ENCODE measurements at places on chromosomes 4 and X.

GRCh38 chr4:62161446-62161845, 961.3 kb downstream of the ADGRL3 start:
- no peak for DNase-seq

DNA sequence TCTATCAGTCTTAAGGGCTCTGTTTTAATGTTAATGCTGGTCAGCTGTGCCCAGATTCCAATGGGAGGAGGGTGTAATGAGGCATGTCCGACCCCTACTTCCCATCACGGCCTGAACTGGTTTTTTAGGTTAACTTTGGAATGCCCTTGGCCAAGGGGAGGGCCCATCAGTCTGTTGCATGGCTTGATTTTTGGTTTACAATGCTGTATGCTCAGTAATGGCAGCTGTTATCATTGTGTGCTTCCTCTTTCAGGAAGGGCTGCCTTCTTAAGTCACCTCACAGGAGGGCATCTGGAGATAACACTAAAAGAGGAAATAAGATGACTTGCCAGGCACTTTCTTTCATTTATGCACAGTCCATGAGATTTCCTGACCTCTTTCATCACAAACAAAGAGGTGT, 36.3 kb downstream of the ATXN3L start:
- no peak for DNase-seq

DNA sequence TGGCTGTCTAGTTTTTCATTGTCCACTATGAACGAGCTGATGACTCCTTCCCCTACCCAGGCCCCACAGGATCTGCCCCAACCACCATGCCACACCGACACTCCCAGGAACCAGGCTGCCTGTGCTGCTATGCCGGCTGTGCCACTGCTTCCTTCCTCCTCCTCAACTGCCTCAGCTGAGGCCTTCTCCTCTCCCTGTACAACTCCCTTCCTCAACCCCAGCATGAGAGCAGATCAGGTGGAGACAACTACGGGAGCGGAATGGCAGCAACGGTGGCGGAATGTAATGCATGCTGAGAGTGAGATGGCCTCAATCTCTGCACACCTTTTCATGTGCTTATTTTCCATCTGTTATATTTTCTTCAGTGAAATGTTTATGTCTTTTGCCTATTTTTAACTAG, 76.3 kb upstream of the ASB12 start:
- DNase-seq = no peak

DNA sequence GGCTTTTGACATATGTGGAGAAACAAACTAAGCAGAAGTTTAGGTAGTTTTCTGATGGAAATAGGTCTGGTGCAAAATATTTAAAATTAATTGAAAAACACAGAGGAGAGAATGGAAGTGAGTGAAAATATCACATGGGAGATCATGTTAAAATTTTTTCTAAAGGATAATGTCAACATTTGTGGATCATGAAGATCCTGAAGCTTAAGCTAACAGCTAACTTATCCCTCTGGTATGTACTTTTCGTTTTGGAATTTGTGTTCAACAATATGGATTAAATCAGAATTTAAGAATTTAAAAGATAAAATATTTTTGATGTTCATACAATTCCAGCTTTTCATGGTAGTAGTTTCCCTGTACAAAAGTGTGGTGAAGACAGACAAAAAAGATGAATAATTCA, 572.8 kb upstream of the FAM241A start:
- no peak for DNase-seq

GRCh38 chrX:40096395-40097091, 1.2 kb downstream of the BCOR start:
- DNase-seq = no peak

GRCh38 chr4:114986133-114986532, 127.3 kb downstream of the NDST4 start:
- DNase-seq = no peak

DNA sequence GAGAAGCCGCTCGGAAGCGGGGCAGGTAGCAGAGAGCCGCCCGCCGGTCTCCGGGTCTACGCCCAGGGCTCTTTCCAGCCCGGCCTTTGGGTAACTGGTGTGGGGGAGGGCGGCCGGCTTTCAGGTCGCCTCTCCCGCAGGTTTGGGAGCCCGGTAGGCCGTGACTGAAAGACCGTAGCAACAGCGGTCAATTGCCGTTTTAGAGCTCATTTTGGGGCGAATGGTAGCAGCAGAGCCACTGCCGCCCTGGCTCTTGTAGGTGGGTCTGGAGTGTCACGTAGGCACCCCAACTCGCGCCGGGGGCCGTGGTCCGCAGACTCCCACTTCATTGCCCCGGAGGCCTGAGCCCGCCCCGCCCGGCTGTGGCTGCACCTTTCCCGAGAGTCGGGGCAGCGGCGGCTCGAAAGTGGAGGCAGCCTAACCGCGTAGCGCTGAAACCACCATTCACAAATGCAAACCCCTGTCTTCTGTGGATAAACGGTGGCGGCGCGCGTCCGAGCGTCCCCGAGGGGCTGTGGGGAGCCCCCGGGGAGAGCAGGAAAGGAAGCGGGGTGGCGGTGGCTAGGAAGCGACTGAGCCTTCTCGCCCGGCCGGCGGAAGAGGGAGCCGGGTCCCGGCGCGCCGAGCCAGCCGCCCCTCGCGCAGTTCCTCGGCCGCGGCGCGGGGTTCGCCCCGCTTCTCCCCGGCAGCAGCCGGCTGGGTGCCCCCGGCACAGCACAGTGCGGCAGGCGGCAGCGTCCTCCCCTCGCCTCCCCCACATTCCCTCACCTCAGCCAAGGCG, 2185.1 kb upstream of the TENM3 start:
- no peak for DNase-seq

- no peak for DNase-seq
These were observed 15.6 kb downstream of the EDNRA start for GRCh38 chr4:147496500-147496899.

DNA sequence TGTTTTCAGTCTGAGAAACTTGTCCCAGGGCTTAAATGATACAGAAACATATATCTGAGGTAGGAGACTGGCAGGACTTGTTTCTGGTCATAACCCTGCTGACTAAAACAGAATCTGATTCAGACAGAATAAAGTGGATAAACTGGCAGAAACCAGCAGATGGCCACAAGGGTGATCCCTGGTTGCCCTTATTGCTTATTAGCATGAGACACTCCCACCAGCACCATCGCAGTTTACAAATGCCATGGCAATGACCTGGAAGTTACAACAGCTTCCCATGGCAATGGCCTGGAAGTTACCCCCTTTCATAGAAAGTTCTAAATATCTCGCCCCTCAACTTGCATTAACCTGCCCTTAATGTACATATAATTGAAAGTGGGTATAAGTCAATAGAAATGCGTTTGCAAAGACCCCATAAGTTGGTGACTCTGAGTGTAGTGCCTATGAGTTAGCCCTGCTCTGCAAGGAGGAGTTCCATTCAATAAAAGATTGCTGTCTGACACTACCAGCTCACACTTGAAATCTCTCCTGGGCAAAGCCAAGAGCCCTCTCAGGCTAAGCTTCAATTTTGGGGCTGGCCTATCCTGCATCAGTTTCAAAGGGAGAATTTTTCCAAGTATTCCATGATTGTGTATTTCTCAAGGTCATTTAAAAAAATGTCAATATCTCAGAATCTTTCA, 52.9 kb upstream of the PAGE5 start:
- DNase-seq = no peak

DNA sequence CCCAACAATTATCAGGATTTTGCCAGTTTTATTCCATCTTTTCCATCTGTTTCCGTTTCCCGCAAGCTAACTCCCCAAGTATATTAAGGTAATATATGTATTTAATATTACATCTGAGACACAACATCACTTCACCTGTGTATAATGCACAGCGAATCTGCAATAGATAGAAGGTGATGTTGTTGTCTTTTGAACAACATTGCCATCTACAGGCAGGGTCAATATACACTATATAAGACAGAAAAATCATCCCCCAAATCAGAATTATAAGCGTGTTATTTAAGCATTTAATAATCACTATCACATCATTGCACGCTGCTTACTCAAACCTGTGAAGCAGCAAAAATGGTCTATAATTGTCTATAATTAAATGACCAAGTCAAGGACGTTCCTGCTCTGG, 1115.5 kb downstream of the NLGN4X start:
- DNase-seq = no peak

- no peak for DNase-seq
These were observed 29.8 kb downstream of the DYNLT3 start for GRCh38 chrX:37817579-37817978.

GRCh38 chr4:8182858-8183725, 16.0 kb upstream of the SH3TC1 start:
- peak; percentile 63 for DNase-seq

- DNase-seq = no peak
These were observed 1.2 kb downstream of the DRP2 start for GRCh38 chrX:101220662-101221260.

DNA sequence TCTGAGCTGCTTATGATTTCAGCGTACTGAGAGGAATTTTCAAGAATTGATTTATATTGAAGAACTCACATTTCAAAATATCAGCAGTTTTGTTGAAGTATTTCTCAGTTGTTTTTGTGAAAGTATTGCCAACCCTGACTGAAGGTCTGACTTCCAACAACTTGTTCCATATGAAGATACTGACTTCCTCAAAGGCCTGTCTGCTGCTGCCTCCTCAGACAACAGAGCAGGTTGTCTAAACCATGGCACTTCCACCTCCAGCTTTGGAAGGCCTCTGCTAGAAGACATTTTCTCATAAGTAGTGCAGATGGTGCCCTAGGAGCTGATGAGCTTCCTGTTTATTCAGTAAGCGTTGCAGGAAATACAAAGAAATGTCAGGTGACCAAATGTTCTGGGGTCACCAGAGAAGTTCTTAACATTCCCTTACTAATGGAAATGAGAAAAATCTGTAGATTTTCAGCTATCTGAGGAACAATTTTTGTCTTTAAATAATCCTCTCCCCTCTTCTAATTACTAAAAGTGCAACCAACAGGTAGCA, 28.8 kb downstream of the FGF2 start:
- no peak for DNase-seq

DNA sequence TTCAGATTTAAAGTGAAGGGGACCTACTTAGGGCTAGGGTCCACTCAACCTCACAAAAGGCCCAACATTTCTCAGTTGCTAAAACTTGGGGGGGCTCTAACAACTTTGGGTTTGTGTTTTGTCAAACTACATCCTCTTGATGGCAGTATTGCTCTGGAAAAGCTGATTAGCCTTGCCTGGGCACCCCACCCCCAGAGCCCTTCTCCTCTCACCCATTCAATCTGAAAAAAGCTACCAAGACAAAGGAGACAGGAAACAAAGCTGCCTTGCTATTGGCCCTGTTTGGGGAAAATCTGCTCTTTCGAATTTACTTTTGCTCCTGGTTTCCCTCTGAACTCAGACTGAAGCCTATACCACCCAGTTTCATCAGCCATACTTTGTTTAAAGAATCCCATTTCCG, 195.2 kb upstream of the STK26 start:
- peak; percentile 63 for DNase-seq

- no peak for DNase-seq
These were observed 117.3 kb downstream of the CPZ start for GRCh38 chr4:8709729-8710360.
